Stimulated activated CD4-positive, alpha-beta T cell treated with anti-CD3 and anti-CD28 coated beads, Interleukin-1b, Interleukin-23, amount 100 ng/mL, for 1 hour (primary cell): ENCODE measurements at places on chromosomes 6 and 20.

DNA sequence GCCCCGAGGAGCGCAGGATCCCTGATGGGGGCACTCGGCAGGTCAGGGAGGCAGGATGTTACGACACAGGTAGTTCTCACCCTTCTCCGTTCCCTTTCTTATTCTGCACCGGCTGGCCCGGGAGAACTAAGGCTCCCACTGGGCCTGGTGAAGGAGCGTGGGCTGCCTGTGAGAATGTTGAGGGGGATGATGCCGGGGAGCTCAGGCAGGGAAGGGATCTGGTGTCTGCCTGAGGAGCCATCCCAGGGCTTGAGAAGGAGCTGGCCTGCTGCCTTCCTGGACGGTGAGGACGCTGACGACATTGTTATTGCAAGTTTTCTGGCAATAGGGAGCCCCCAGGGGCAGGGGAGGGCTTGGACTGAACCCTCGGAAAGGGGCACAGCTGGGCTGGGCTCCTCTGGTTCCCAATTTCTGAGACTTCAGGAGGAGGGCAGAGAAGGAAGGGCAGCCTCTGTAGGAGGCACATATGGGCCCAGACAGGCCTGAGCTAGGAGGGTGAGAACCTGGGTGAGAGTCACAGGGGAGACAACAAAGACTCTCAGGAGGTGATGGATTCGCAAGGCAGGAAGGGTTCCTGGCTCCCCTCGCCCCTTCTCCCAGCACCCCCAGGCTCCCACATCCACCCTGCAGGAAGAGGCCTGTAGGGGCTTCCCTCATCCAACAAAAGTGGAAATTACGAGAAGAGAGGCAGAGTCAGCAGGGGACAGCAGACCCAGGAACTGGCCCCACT lies 32.8 kb downstream of the CYP21A2 start:
- no peak for DNase-seq

DNA sequence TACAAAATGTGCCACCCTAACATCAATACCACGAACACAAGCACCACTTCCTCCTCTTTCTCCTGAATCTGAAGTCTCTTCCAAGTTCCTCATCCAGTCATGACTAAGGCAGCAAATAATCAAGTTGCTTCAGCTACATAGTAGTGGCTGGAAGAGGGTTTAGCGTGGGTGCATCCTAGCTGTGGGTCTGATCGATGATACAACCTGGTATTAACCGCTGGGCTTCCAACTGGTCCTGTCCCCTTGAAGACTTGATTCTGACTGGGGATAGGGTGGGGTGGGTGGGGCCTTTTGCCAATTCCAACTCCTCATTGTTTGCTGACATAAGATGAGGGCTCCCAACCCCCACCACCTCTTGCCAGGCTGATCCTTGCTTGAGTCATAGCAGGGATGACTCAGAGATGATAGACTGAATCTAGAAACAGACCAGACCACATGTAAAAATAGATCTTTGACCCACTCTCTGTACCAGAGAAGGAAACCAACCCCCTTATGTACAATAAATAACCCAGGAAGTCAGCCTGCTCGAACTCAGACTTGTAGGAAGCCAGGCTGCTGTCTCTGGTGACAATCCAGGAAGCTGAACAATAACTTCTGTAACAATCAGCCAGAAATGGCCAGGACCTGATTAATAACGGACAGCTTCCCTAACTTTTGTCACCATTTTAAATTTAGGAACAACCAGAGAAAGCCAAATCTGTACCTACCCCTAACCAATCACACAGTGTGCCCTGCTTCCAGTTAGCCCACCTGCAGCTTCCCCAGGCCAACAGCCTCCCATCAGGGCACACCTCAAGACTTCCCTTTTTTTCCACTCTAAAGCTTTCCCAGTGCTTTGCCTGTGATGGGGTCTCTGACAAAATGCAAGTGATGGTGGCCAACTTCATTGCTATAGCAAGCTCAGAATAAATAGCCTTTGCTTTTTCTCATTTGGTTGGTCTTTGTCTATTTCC lies 68.9 kb upstream of the FAM184A start:
- no peak for DNase-seq

- DNase-seq: no peak
Observed at GRCh38 chr6:93183531-93183972, 235.8 kb downstream of the EPHA7 start.

DNA sequence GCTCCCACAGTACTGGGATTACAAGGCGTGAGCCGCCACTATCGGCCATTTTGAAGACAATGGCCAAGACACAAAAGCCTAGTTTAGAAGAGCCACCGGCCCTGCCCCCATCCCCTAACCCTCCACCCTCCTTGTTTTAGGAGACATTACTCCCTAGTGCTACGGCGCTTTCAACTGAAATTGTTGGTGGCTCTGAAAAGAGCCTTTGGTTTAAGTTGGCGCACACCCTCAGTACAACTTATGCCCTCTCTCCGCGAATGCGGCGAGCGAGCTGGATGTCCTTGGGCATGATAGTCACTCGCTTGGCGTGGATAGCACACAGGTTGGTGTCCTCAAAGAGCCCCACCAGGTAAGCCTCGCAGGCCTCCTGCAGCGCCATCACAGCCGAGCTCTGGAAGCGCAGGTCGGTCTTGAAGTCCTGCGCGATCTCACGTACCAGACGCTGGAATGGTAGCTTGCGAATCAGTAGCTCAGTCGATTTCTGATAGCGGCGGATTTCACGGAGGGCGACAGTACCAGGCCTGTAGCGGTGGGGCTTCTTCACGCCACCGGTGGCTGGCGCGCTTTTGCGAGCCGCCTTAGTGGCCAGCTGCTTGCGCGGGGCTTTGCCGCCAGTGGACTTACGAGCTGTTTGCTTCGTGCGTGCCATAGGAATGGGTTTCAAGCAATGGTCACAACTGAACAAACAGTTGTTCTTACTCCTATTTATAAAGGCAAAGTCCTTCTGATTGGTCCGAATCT lies 114.9 kb upstream of the BTN3A2 start:
- DNase-seq: no peak

DNA sequence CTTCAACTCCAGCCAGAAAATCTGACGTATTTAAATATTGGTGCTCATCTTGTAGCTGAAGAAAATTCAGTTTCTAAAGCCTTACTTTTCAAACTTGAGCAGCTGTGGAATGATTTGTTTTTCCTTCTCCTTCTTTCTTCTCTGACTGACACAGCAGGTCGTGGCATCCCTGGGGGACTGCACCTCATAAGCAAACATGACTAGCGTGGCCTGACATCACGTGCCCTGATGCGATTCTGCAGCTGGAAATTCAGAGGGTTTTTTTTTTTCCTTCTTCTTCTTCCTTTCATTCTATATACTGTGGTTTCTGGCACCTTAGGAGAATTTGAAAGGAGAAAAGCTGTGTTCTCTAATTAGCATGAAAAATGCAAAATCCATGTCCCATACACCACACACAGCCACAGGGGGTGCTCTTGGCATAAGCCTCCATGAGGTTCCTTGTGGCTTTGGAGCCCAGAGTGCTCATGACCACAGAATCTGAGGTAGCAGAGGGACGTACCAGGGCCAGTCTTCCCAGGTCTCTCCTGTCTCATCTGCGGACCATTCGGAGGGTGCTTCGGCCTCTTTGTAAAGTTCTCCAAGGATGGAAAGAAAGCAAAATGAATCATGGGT lies 258.5 kb upstream of the CDH4 start:
- no peak for DNase-seq

DNA sequence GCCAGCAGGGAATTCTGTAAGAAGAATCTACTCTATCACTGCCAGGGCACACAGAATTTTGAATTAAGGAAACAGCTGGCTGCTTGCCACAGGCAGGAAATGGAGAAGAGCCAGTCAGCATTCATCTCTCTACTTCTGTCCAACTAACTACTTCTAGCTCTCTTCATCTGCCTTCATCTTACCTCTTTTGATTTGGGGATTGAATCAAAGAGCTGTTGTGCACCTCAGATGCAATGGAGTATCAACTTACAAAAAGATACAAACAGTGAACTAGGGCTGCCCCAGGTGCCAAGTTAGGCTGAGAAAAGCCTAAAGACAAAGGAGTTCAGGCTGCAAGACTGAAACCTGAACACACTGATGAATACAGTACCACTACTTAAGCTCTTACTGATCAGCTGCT lies 82.0 kb downstream of the PTPRK start:
- DNase-seq: no peak

- DNase-seq: no peak
Observed at GRCh38 chr6:74057326-74057725, 361.3 kb downstream of the CD109 start.

GRCh38 chr6:36984581-36985416 lies 1.2 kb downstream of the MTCH1 start:
- no peak for DNase-seq

DNA sequence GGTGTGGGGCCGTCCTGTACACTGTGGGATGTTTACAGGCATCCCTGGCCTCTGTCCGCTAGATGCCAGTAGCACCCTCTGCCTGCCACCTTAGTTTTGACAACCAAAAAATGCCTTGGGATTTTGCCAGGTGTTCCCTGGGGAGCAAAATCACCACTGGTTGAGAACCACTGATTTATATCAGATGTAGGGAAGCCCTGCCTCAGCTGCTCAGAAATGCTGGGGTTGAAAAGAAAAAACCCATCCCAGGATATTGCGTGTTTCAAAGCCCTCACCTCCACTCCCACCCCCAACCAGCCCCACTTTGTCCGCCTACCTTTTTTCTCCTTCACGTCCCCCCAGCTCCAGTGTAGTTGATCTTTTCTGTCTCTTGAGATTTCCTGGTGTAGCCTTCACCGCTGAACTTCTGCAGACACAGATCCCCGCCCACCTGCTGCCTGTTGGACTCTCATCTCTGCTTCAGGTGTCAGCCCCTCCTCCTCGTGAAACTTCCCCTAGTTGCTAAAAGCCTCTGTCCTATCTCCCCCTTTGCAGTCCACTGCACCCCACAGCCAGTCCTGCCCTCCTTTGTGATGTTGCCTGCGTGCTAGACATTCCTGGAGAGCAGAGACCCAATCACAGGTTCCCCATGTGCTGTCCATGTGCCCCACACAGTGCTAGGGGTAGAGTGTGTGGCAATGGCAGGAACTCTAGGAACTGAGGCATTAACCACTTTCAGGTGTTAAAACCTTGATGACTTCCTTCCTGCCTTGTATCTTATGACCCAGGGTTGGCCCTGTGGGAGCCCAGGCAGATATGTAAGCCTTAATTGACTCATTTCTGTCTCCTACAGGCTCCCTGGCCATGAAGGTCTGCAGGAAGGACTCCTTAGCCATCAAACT lies 98.9 kb downstream of the TBC1D7 start:
- DNase-seq: no peak

- DNase-seq: no peak
Observed at GRCh38 chr6:87124074-87124473, 29.2 kb upstream of the CGA start.

DNA sequence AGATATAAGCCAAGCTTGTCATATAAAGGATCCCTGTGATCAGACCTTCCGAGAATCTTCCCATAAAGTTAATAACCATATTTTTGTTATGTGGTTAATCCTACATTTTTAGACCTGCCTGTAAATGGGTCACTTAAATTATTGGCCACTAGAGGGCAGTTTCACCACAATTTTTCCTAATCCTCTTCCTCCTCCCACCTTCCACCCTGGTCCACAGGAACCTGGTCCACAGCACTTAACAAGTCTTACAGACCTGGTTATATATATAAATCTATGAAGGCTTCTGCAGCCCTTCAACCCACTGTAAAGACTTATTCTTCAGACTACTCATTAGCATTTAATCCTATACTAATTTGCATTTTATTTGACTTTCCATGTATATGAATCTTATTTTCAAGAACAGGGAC lies 28.3 kb downstream of the MRS2 start:
- no peak for DNase-seq

DNA sequence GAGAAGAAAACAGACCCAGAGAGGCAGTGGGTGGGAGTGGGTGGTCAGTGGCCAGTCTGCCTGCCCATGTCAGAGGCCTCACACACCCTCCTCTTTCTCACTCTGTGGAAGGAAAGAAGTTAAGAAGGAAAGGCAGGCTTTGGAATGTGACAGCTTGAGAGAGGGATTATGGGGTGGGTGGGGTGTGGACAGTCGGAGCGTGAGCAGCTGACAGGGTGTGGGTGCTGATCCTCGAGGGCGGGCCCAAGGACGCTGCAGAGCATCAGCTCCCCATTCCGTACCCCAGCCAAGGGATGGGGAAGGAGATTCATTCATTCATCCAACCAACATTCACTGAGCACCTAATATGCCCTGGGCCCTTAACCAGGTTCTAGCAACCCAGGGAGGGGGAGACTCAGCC lies 4.8 kb downstream of the TGM6 start:
- DNase-seq: no peak

DNA sequence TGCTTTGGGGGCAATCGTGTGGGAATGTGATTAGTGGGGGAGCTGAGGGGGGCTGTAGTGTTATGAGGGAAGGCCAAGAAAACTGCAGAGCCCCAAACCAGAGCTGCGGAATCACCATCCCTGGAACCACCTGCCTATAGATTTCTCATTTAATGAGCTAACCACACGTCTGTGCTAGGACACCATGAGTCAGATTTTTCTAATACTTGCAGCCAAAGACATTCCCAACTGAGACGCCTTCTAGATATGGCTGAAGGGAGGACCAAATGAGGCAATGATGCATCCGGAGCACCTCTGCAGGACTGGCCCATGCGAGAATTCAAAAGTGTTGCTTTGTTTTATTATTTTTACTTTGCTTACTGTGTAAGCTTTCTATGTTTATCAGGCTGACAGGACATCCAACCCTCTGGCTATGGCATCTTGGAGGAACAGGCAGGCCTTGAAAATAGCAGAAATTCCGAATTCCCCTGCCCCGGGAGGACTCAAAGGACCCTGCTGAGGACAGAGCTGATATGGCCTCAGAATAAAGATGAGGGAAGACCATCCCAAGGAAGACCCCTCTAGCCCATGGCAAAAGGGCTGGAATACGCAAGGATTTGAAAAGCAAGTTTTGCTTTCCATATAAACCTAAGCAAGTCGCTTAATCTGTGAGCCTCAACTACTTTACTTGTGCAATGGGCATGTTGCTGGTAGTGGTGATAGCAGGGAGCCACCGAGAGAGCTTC lies 3.1 kb upstream of the PTGIS start:
- DNase-seq: no peak

- DNase-seq: no peak
Observed at GRCh38 chr6:157868835-157869234, 45.8 kb downstream of the SNX9 start.

GRCh38 chr6:95321126-95321525 lies 256.2 kb upstream of the MANEA start:
- no peak for DNase-seq

- DNase-seq: no peak
Observed at GRCh38 chr6:36979347-36979742, 6.7 kb downstream of the MTCH1 start.

DNA sequence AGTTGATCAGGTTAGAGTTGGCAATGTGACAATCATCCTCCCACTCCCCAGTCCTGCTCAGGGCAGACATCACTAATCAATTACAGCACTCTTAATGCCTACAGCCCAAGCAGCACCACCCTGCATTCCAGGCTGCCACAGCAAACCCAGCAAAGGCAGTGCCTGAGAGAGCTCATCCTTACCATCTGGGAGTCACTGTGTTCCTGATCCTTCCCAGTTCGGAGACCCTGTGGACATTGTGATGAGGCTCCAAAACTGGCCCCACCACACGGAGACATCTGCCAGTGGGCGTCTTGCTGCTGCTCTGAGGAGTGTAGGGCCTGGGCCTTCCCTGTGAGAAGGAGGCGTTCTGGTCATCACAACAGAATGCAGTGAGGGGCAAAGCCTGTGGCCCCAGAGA lies 216.5 kb upstream of the CST7 start:
- no peak for DNase-seq
